ENCODE measurements at places on chromosomes 3 and 15.

DNA sequence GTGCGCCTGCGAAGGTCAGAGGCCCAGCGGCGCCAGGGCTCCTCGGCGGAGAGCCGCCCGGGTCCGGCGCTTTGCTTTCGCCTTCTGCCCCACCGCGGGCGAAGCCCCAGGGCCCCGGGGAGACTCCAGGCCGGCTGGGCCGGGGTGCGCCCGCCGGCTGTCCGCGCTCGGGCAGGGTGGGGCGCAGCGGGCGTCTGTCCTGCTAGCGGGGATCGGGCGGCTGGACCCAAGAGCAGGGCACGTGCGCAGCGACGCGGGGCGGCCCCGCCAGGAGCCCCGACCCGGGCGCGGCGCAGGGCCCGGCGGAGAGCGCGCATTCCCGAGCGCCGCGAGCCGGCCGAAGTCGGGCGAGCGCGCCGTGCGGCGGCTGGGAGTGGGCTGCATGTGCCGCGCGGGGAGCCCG lies 569 bp upstream of the ALDH1A3 start:
- no peak for DNase-seq

DNA sequence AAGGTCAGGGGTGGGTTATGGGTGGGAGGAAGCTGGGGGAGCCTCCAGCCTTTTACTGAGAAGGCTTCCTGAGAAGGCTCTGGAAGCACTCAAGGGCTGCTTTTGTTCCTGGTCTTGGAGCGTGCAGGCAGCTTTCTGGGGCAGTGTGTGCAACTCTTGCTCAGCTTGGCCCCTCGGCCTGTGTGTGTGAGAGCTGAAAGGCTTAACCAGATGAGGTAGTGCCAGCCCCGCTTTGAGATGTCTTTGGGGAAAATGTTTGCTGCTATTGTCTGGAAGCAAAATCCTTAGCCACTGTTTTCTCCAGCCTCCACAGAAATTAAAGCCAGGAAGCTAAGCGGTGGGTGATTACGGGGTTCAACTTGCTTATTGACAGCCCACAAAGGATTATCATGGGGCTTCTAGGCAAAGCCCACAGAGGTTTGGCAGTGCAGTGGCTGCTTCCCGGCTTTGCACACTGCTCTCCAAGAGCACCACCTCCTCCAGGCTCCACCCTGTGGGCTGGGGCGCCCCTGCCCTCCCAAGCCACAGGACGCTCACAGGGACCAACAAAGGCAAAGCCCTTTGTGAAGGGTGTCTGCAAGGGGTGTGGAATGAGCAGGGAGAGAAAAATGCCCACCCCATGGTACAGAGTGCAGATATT lies 121.7 kb upstream of the TLE3 start:
- DNase-seq = no peak

DNA sequence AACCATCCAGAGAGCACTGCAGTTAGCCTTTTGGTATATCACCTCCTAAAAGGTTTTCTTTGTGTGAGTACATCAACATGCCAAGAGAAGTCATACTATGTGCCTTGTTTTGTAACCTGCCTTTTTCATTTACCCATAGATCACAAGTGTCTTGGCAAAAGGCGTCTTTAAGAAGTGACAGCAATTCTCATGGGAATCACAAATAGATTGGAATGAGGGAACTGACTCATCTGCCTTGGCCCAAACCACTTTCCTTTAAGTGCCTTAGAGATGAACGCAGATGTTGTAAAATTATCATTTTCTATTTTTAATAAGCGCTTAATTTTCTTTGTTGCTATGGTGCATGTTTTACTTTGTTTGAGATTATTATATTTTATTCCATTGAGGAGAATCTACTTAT lies 20.7 kb upstream of the POMGNT2 start:
- no peak for DNase-seq

DNA sequence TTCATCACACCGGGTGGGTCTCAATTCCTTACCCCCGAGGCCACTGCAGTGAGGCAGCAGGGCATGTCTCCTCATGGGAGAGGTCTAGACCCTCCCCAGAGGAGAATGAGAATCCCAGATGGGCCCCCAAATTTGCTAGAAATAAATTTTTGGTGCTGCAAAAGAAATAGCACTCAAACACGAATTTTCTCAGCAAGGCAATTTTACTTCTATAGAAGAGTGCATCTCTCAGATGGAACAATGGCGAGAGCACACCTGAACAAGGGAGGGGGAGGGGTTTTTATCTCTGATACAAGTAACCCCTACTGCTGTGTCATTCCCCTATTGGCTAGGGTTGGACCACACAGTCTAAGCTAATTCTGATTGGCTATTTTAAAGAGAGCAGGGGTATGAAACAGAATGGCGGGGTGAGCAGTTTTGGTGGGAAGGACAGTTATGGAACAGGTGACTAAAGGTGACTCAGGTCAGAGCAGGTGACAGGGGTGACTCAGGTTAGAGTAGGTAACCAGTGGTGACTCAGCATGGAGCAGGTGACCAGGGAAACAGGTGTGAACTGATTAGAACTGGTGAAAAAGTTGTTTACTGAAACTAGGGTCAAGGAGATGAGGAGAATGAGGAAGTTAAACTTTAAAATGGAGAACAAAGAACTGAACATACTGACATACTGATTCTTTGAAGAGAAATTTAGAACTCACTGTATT lies 93.0 kb upstream of the WNT7A start:
- DNase-seq = no peak

DNA sequence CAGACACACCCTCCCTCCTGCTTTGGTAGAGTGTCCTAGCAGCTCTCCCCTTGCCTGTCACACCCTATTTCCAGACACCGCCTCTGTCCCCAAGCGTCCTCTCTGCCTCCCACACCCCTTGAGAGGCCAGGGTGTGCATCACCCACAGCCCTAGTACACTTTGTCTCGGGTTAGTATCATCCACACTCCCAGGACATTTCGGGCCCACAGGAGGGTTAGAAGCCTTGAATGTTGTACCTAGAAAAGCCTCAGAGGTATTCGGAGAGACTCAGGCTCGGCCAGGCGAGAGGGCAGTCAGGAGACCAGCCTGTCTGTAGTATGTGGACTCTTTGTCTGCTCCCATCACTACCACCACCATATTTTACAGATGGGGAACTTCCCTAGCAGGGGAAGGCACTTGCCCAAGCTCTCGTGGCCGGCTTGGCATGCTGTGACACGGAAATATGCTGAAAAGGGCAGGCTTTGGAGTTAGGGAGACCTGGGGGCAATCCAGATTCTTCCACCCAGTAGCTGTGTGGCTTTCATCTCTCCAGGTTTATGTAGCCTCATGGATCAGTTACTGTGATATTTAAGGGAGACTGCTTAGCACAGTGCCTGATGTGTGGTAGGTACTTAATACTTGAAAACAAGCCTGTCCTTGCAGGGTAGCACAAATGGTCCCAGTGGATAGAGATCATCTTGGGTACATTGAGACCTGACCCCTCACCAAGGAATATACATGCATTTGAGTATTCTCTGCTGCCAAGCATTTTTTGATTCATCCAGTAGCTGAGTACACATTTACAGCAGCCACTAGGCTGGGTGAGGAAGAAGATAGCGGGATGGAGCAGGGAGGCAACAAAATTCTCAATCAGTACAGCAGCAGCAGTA lies 1.4 kb downstream of the TMEM43 start:
- peak; percentile 33 for DNase-seq

- peak; percentile 72 for DNase-seq
These were observed 1.3 kb upstream of the PLA1A start for GRCh38 chr3:119596398-119596797.

DNA sequence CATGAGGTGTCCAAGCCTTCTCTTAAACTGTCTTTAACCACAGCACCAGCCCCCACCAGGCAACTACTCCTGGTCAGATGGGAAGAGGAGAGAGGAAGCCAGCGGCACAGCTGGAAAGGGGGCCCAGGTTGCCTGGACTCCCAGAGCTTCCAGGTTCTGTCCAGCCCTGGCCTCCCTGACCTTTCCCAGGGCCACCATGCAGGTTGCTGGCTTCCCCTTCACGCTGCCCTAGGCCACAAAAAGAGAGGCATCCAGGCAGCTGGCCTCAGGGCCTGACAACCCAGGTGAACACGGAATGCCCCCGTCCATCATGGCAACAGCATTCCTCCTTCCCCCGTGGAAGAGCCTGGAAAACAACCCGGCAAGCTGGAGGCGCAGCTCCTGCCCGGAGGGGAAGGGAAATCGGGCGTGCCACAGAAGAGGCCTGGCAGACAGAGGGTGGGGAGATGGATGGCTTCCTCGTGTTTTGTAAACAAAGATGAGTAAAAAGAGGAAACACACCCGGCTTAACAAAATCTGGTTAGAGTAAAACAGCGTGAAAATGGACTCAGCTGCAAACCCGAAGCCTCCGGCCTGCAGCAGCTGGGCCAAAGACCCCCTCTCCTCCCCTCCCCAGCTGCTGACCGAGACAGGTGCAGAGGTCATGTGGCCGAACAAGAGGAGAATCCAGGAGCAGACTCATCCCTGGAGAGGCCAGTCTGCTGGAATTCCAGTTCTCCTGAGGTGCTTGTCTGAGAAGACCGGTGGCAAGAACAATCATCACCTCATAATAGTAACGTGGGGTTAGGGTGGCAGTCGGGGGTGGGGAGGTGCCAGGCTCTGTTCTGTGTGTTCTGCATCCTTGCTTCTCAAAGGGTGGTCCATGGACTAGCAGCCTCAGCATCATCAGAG lies 15.5 kb downstream of the BMF start:
- DNase-seq = peak; percentile 42
